ENCODE measurements at places on chromosomes 5 and 9. TPM values are rescaled to one million over a fixed set of nuclear protein-coding genes. Genes with fewer than 3 reads are reported as not detected.

The MOCS2 gene
- total RNA-seq: 20.6 TPM

The IFNK gene
- not detected for total RNA-seq

The C9orf50 gene
- total RNA-seq: not detected

The GDF9 gene
- total RNA-seq: 0.42 TPM

The CHSY3 gene
- total RNA-seq: 0.10 TPM

The IPPK gene
- total RNA-seq: 4.7 TPM

The IL9 gene
- total RNA-seq: not detected

The MPDZ gene
- total RNA-seq: 1.3 TPM

The GEMIN5 gene
- 3.7 TPM for total RNA-seq

The SYK gene
- total RNA-seq: 38.9 TPM

The SPOUT1 gene
- 8.0 TPM for total RNA-seq

The OTP gene
- total RNA-seq: not detected

The GRAMD2B gene
- 6.9 TPM for total RNA-seq

The SAPCD2 gene
- total RNA-seq: 3.3 TPM
